Breast epithelium (tissue), 4 donors: ENCODE measurements at places on chromosomes 5 and 9.

DNA sequence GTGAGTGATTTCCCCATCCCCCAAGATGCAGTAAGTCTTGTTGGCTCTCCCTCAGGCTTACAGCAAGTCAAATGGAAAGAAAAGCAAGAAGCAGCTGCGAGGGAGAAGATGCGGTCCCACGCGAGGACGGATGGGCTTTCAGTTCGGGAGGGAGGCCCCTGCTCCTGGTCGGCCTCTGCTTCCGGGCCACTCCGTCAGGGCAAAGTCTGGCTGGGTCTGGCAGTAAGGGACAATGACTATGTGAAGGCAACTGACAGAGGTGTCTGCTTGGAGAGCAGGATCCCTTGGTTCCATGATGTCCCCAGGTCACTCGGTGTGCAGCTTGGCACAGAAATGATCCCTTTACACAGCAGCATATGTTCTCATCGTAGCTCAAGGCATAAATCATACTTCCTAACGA lies 146.7 kb downstream of the HSPA4 start:
- no peak for DNase-seq

DNA sequence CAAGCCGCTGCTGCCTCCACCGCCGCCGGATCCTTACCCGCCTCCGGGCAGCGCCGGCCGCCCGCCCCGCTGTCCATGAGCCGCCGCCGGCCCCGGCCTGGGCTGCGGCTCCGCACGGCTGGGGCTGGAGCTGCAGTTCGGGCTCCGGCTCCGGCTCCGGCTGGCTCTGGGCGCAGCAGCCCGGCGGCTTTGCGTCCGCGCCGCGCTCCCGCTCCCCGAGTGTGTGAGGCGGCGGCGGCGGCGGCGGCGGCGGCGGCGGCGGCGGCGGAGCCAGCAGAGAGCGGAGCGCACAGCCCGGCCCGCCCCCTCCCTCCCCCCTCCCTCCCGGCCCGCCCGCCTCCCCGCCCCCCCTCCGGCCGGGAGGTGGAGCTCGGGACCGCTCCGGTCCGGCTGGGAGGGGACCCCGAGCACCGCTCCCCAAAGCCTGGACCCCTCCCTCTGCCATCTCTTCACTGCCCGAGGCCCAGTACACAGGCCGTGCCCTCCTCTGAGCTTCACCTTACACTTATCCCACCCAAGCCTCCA lies at the start of gene PCDH1:
TSS of gene PCDH1 (minus strand) at position 225 of the 525 bp plus-strand sequence. CDS start at position 77, 148 bp downstream.
- no peak for DNase-seq

GRCh38 chr5:111685969-111686368 lies 71.0 kb downstream of the NREP start:
- no peak for DNase-seq

DNA sequence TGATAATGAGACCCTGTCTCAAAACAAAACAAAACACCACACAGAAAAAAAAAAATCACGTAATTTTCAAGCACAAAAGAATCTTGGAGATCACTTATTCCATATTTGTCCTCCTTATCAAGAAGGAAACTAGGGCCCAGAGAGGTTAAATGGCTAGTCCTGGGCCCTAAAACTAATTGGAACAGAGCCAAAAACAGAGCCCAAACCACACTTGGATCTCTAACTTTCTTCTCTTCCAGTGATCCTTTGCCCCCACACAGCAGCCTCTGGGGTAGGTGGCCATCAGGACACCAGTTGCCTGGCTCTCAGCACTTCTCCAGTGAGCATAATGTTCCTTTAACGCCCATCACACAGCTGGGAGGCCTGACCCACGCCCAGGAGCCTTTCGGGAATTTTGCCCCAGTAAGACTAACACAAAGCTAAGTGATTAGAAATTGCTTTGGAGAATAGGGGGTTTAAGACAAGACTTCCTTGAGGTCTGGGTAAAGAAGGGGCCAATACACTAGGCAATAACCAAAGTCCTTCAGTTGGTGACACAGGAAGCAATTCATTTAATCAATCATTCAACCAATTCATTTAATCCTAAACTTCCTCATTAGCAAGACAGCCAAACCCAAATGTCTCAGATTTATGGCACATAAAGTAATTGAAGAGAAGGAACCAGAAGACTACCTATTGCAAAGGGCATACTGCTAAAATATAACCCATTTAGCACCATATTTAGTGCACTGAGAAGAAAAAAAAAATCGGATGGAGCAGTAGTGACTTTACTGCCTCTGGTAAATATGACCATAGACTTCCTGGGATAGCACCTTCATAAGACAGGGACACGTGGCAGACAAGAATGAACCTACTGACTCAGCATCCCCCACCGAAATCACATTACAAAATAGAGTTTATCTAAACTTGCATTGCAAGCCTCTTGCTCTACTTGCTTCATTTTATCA lies 77.8 kb downstream of the ZNF608 start:
- DNase-seq: no peak

DNA sequence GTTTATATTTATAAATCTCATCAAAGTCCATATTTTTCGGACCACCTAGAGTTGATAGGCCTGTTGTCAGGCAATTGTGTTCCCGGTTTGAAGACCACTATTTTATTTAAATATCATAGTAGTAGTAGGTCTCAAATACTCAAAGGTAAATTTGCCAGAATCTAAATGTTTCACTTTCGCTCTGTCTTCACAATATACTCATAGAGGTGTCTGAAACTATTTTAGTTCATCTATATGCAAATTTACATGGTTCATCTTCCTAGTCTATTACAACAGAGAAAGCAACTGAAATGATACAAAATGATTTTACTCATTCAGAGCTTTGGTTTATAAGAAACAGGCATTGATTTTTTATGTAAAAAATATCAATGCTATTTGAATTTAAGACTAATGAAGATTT lies 1897.5 kb downstream of the EFNA5 start:
- no peak for DNase-seq

DNA sequence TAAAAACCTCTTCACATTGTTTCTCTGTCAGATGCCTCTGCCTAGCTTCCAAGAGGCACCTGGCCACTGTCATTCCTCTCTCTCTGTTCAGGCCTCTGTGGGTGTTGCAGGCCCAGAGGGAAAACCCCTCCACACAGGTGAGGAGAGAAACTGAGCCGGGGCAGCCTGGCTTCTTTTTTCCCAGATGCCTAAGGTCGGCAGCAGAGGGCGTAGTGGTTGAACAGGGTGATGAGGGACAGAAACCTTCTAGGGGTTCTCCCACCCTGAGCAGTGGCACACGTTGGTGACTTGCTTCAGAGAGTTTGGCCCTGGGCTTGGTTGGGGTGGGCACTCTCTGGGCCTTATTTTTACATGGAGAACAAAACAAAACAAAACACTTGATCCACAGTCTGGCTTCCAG lies 12.2 kb downstream of the IL9 start:
- DNase-seq: no peak

DNA sequence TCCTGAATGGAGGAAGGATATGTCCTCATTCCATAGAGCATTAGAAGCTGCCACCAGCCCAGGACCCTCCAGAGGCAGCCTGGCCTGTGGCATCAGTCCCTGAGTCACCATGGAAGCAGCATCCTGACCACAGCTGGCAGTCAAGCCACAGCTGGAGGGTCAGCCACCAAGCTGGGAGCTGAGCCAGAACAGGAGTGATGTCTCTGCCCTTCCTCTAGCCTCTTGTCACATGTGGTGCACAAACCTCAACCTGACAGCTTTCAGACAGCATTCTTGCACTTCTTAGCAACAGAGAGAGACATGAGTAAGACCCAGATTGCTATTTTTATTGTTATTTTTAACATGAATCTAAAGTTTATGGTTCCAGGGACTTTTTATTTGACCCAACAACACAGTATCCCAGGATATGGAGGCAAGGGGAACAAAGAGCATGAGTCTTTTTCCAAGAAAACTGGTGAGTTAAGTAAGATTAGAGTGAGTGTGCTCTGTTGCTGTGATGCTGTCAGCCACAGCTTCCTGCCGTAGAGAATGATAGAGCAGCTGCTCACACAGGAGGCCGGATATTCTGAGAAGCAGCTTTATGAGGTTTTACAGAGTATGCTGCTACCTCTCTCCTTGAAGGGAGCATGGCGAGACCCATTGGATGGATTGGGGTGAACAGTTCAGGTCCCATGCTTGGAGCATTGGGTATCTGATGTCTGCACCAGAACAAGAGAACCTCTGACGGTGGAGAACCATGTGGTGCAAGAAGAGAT lies 13.0 kb upstream of the CYFIP2 start:
- no peak for DNase-seq

GRCh38 chr5:103450333-103451061 lies 112.1 kb downstream of the NUDT12 start:
- no peak for DNase-seq

GRCh38 chr5:170534177-170534576 lies 30.4 kb downstream of the KCNIP1 start:
- no peak for DNase-seq

GRCh38 chr5:82167372-82167935 lies 110.7 kb downstream of the RPS23 start:
- DNase-seq: no peak

GRCh38 chr5:124920909-124921666 lies 174.6 kb upstream of the ZNF608 start:
- no peak for DNase-seq

DNA sequence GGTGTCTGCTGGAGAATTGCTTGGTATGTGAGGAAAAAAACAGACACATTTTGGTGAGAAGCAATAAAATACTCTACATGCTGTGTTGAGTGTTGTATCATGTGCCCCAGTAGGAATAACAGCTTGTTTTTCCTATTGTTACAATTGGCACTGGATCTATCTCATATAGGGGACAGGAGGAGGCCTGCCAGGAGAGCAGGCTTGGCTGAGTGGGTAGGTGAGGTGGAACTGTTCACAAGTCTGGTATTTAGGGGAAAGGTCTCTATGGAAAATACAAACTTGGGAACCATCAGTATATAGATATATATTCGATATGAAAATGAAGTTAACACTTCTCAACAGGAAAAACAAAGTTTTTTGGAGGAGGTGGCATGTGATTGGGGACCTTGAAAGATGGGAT lies 9.5 kb upstream of the SH3TC2 start:
- DNase-seq: no peak

- no peak for DNase-seq
These were observed 686.5 kb upstream of the DMAC1 start for GRCh38 chr9:8486095-8486494.

- no peak for DNase-seq
These were observed 25.9 kb upstream of the PRDM12 start for GRCh38 chr9:130638284-130639123.

- DNase-seq: no peak
These were observed 1398.7 kb downstream of the PTPRD start for GRCh38 chr9:9214066-9214465.

DNA sequence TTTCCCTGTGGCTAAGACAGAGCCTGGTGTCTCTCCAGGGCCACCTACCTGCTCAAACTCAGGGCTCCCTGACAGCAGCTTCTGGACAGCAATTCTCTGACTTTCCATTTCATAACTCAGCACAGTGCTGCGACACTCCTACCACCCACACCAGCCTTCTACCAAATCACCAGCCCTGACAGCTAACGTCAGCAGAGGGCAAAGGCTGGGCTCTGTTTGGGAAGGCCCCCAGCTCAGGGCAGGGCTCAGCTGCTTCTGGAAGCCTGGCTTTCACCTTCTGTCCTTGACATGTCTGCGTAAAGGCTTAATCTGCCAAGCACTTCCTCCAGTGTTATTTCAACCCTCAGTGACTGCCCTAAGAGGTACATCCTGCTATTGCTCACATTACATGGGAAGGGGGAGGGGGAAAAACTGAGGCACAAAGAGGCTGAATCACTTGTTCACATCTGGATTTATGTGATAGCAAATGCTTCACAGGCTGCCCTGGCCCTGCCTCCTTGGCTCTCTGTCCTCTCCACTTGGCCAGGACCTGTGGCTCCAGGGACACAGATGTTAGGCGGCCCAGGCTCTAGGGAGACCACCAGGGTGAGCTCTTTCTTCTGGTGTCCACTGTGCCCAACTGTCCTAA lies 102.5 kb upstream of the PANK3 start:
- no peak for DNase-seq

DNA sequence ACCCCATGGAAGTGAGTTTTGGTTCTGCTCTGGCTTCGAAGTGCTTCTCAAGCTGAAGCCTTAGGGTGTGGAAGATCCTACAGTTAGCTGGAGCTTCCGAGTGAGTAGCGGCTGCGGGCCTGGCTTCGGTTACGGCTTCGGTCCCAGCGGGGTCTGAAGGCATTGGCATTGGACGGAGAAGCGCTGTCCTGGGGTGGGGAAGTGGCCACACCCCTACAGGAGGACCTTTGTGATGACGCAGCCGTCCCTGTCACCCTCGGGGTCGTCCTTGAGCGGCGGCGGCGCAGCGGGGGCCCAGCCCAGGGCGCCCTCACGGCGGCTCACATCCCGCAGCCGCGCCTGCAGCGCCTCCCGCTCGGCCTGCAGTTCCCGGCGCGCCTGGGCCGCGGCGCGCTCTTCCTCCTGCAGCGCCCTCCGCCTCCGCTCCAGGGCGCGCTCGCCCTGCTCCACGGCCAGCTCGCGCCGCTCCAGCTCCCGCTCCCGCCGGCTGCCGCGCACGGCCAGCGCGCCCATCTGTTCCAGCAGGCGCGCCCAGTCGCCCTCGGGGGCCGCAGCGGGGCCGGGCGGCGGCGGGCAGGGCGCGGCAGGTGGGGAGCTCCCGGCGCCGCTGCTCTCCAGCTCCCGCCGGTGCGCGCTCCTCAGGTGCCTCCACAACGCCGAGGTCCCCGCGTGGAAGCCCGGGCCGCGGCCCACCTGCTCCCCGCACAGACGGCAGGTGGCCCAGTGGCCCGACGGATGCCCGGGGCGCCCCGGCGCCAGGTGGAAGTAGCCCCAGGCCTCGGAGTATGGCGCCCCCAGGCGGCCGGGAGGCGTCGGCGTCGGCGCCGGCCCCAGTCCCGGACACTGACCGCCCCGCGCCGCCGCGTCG lies 9.9 kb downstream of the ZBED3 start:
- DNase-seq: no peak

GRCh38 chr5:141864371-141865370 lies 13.5 kb downstream of the PCDH1 start:
- DNase-seq: no peak

GRCh38 chr5:94771742-94772141 lies 153.3 kb downstream of the SLF1 start:
- no peak for DNase-seq

DNA sequence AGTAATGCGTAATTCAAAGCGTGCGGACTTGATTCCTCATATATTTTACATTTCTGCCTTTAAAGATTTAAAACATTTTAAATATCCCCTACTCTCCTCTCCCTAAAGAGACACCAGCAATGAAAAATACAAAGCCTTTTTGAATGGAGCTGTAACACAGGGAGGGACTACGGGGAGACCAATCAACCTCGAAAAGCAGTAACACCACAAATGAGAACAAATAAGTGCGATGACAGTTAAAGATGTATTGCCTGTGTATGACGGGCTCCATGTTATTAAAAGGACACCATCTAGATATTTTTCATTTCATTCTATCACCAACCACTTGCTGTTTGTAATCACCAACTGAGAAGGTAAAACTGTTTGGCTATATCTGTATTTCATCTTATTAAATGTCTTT lies 230.3 kb upstream of the TBCA start:
- DNase-seq: no peak

GRCh38 chr5:153223376-153223775 lies 267.1 kb upstream of the GRIA1 start:
- DNase-seq: no peak

GRCh38 chr9:34559624-34560455 lies 29.7 kb downstream of the CNTFR start:
- no peak for DNase-seq
